NCI-H2081 (cell line): ENCODE measurements at places on chromosomes 7 and 10.

- DNase-seq = peak; percentile 33
Measured at GRCh38 chr7:6615723-6616555, 529 bp downstream of the ZNF853 start.

DNA sequence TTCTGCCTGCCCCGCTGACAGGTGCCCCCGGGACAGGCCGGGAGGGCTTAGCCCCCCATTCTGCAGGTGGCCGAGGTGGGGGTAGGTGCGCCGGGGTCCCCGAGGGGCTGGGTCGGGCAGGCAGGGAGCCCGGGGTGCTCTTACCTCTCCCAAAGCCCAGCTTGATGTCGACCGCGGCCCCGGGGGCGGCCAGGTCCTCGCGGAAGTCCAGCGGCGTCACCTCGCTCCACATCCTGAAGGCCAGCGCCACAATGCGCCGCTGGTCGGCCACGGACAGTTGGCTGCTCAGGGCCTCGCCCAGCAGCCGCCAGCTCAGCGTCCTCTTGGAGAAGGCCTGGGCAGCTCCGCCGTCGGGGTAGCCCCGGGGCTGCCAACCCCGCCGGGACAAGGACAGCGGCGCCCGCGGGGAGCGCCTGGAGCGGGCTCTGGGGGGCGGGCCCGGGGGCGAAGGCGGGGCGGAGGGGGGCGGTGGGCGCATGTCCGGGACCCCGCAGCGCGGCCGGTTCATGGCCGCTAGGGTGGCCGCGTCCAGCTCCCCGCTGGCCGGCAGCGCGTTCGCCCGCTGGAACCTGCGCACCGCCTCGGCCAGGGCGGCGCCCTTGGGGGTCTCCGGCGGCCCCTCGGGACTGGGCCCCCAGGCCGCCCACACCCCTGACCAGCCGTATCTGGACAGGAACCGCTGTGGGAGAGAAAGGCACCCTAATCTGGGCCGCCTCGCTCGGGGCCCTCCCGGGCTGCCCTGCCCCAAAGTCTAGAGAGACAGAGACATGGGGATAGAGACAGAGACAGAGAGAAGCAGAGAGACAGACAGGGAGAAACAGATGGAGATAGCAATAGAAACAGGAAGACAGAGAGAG, 1.7 kb downstream of the MMP21 start:
- DNase-seq = no peak

- DNase-seq = no peak
Measured at GRCh38 chr10:124971276-124971675, 29.4 kb downstream of the ZRANB1 start.

GRCh38 chr7:94276027-94276426, 118.7 kb upstream of the COL1A2 start:
- no peak for DNase-seq

DNA sequence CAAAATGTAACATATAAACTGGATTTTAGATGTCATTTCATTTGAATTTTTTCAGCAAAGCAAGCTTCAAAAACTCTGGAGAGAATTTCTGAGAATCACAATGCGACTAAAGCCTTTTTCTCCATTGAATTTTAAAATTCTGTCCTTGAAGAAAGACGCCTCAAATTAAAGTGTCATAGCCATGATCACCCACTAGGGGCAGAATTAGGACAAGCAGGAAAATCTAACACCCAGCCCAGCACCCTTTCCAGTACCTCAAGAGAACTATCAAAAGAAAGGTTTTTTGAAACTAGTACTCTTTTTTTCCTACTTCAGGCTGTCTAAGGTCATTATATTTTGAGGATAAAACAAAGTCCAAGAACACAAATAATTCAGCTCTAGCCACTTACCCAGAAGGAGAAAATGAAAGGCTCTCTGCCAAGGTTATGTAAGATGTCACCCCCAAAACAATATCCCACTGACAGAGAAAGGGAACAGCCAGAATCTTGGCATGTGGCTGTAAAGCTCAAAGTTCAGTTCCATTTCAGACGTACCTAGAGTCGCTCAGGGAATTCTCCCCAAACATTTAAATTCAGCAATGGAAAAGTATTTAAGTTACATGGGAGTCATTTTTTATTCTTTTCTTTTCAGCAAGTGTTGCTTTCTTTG, 299.4 kb downstream of the SNX13 start:
- DNase-seq = peak; percentile 50

DNA sequence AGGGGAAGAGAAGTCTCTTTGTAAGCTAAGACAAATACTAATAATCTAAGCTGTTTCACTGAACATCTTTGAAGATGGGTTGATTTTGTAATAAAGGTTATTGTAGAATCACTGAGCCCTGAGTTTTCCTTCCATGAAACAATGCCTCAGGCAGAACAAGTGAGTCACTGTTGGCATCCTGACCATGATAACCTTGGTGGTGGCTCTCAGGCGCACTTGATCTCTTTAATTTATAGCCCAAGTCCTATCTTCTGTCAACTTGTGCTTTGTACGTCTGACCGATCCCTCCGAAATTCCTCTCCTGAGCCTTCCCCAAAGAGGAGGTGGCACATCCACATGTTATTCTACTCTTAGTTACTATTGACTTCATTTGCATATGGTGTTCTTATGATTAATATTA, 812.9 kb downstream of the REEP3 start:
- DNase-seq = no peak

GRCh38 chr7:105519353-105519752, 2.7 kb downstream of the PUS7 start:
- DNase-seq = no peak

DNA sequence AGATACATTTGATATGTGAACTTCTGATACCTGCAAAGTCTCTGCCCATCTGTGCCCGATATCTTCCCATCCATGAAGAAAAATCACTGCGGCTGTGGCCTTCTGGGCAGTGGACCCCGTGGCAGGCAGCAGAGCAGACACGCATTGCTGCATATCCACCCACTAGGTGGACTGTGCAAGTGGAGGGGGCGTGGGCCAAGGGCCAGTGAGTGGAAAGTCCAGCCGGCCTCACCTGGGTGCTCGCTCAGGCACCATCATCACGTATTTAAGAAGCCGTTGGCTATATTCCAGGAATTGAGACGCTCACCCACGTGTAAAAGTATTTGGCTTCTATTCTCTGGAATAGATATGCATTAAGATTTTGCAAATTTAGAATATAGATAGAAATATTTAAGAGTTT, 30.8 kb upstream of the SLC13A1 start:
- DNase-seq = no peak

- no peak for DNase-seq
Measured at GRCh38 chr10:51488766-51489408, 210.5 kb downstream of the CSTF2T start.

DNA sequence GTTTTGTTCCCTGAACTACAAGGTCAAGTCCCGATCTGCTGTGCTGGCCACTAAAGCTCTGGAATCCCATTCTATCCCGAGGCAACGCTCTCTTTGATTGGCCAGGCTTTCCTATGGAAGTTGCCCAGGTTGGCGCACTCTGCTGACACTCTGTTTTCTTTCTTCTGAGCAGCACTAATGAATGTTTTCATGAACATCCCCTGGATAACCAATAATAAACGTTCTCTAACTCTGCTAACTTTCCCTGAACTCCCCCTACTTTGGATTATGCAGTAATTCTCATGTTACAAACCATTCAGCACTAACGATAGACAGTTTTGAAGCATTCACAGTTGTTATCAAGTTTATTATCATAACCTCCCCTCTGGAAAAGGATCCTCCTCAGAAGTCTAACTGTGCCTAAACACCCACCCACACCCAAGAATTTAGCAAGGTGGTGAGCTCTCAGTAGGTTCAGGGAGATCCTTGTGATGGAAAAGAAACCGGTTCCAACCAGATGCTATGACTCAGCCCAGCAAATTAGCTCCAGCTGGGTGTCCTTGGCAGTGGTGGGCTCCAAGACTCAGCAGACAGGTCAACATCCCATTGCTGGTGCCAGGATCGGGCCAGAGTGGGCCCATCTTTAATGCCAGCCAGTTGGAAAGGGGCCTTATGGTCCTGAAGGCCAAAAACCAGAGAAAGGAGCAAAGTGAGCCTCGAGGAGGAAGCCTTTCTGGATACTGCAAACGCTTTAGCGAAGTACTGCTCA, 68.4 kb downstream of the CREB3L2 start:
- DNase-seq = no peak

DNA sequence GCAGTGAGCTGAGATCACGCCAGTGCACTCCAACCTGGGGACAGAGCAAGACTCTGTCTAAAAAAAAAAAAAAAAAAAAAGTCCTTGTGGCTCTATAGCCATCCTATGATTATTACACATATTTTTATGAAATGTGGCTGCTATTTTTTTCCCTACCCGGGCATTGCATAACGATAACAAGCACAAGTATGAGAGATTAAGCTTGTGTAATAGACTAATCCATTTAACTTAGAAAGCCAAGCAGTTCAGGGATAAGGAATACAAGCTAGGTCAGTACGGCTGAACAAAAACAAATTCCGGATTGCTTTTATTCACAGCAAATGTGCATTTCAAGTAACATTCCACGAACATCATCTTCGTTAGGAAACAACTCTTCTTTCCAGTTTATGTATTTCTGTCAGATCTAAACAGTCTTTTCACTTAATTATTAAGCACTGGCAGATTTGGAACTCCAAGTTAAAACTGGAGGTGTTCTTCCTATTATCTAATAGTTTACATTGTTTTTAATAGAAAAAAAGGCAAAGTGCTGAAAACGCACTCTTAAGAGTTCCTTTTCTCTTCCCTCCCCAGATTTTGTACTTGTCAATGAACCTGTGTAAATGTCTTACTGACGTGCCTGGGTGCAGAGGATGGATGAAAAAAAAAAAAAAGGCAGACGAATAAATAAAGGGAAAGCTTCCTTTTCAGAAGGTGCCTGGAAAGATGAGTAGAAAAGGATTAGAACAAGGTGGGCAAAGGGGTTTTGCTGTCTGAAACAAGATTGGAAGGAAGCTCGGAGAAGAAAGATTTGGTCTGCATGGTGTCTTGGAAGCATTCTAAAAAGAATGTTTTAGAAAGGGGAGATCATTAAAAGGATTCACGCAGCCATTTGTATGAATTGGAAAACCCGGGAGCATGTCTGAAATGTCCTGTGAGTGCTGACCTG, 81.1 kb downstream of the PRTFDC1 start:
- no peak for DNase-seq

- no peak for DNase-seq
Measured at GRCh38 chr10:131821378-131822012, 79.3 kb upstream of the PPP2R2D start.

GRCh38 chr10:95423164-95424005, 132.6 kb upstream of the PDLIM1 start:
- DNase-seq = no peak

GRCh38 chr10:10010397-10010796, 1007.3 kb upstream of the CELF2 start:
- no peak for DNase-seq

- no peak for DNase-seq
Measured at GRCh38 chr10:122190176-122190943, 80.7 kb upstream of the BTBD16 start.

DNA sequence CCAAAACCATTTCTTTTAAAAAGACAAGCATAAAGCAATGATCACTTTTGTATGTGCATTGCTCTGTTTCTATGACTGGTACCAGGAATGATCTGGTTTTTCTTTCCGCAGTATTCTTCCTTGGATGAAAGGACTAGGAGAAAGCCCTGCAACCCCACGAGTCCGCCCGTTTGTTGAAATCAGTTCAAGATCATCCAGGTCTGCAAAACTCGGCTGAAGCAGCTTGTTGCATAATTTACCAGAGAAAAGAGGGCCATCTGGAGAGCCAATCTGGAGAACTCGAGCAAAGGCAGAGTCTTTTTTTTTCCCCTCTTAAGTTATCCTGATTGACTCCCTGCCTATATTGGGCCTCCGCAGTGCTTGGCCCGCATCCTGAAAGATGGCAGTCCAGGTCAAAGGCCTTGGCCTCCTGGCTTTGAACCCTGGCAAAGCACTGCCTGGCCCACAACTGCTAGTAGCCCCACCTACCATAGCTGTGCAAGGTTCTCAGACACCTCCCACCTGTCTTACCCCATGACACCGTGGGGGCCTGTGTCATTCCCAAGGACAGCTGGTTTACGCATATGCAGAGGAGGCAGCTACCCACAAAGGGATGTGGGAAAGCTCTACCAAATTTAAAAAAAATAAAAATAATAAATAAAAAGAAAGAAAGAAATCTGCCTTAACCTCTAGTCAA, 572.2 kb downstream of the INHBA start:
- no peak for DNase-seq

DNA sequence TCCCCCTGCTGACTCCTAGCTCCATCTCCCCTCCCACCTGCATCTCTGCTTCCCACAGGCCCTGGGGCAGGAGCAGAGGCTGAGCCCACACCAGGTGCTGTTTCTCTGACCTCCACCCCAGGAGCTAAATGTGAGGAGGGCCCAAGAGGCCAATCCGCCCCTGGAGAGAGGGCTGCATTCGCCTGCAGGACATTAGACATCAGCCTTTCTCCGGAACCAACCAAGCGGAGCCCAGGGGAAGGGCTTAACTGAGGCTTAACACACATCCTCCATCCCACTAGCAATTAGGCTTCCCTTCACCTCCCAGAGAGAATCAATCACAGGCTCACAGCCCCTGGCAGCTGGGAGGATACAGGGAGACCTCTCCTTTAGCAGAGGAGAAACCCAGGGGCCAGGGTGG, 50.5 kb downstream of the SH3PXD2A start:
- DNase-seq = peak; percentile 35

- DNase-seq = no peak
Measured at GRCh38 chr7:8141070-8141469, 120.9 kb downstream of the ICA1 start.

- DNase-seq = no peak
Measured at GRCh38 chr7:78472519-78472918, 673.9 kb downstream of the PHTF2 start.

DNA sequence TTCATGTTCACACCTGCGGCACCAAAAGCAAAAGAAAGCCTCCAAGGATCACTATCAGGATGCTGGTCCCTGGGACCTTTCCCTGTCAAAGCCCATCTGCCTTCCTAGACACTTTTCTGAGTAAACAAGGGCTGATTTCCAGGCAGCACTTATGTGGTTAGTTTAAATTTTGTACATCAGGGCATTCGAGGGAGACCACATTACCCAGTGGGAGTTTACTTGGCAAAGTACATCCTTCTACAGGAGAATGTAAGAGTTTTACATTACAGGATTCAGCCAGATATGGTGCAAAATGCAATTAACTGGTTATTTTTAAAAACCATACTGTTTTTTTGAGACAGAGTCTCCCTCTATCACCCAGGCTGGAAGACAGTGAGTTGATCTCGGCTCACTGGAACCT, 132.1 kb downstream of the CSTF2T start:
- DNase-seq = no peak

GRCh38 chr7:140403878-140404564, at the start of gene RAB19:
RAB19 (plus strand) TSS chr7:140404058; CDS start chr7:140407647, 3,589 bp downstream.
- DNase-seq = peak; percentile 73

- no peak for DNase-seq
Measured at GRCh38 chr10:29725133-29725720, 90.5 kb upstream of the SVIL start.
